Stimulated activated CD8-positive, alpha-beta memory T cell treated with anti-CD3 and anti-CD28 coated beads, Interleukin-4, amount 100 ng/mL, for 1 hour (primary cell): ENCODE measurements at places on chromosomes 1 and 21.

GRCh38 chr21:37700641-37701202 is 215.5 kb downstream of the KCNJ6 start:
- no peak for DNase-seq

DNA sequence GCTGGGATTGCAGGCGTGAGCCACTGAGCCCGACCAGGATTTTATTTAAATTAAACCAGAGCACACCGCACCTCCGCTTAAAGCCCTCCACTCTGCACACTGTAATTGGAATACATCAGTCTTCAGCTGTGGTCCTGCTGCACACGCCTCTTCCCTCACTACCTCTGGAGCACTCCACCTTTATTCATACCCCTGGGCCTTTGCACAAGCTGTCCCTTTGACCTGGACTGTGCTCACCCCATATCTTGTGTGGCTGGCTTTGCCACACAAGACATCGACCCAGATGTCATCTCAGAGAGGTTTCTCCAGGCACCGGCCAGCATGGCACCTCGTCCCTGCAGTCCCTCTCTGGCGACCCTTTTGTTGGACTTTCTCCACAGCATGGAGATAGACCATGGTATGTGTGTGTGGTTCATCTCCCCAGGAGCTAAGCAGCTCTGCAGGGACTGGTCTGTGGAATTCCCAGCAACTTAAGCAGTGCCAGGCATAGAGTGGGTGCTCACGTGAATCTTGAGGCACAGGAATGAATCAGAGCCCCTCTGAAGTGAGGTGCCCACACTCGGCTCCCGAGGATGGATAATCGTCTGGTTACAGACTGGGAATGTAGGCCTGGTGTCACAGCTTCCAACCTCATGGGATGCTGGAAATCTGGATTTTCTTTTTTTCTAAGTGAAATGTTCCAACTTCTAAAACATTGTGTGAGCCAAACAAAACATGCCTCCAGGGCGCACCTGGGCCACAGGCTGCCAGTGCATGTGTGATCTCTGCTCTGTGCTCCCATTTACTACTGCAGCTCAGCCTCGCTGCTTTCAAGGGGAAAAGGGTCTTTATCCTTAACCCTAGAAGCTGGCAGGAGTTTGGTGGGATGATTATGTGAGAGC is 61.9 kb downstream of the EVA1C start:
- no peak for DNase-seq

DNA sequence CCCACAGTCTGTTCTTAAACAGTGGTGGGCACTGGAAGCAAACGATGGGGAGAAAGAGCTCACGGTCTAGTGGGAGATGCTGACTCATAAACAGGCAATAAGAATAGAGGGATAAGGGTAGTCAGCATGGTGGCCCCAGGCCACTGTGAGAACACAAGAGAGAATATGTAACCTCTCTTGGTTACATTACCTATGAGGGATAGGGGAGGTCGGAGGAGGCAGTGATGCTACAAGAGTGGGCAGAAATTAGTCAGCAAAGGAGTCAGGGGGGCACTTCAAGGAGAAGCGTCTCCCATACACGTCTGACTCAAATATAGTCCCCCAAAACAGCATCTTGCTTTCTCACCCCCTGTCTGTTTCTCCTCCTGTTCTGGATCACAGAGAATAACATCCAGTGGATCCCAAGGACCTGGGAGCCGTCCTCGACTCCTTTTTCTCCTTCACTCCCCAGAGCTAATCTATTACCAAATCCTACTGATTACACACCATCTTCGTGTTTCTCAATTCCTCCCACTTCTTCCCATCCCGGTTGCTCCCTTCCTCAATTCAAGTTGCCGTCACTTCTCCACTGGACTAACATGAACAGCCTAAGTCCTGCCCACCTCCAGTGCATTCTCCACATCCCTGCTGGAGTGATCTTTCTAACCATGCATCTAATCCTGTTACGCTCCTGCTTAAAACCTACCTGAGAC is 2.1 kb downstream of the SLAMF8 start:
- no peak for DNase-seq

DNA sequence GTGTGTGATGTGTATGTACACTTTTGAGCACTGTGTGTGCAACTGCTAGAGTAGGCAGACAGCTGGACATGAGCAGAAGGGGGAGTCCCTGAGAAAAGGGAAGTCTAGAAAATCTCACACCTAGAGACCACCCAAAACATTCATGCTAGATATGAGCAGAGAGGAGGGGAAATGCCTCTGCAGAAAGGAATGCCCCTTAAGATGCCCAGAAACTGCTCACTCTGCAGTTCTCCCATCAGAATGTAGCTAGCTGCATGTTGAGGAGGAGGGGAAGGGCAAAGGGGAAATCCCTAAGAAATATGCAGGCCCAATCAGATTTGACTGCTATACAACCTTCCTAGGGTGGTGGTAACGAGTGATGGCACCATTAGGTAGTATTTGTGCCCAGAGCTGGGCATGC is 31.8 kb upstream of the MAGOH start:
- no peak for DNase-seq

DNA sequence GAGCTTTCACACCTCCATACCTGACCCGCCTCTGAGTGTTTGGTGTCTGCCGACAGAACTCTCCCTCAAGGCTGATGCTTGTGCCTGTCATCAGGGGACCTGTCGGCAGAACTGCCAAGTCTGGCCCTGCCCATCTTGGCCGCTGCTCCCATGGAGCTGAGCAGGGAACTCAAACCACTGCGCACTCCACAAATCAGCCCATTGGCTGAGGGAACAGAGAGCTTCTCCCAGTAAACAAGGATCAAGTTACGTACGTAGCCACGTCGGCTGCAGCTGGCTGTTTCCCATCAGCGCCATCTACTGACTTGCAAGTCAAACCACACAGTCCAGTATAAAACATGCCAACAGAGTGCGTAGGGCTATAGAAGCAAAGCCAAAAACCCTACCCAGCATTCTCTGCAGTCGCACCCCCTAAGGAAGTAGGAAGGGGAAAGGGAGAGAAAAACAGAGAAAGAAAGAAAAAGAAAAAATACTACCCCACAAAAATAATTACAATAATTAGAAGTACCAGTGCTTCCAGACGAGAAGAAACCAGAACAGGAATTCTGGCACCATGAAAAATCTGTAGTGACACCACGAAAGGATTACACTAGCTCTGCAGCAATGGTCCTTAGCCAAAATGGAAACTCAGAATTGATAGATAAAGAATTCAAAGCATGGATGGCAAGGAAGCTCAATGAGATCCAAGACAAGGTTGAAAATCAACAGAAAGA is 13.1 kb downstream of the KRTAP13-1 start:
- DNase-seq, result no peak

GRCh38 chr1:151011154-151011850 is 3.1 kb downstream of the PRUNE1 start:
- no peak for DNase-seq

DNA sequence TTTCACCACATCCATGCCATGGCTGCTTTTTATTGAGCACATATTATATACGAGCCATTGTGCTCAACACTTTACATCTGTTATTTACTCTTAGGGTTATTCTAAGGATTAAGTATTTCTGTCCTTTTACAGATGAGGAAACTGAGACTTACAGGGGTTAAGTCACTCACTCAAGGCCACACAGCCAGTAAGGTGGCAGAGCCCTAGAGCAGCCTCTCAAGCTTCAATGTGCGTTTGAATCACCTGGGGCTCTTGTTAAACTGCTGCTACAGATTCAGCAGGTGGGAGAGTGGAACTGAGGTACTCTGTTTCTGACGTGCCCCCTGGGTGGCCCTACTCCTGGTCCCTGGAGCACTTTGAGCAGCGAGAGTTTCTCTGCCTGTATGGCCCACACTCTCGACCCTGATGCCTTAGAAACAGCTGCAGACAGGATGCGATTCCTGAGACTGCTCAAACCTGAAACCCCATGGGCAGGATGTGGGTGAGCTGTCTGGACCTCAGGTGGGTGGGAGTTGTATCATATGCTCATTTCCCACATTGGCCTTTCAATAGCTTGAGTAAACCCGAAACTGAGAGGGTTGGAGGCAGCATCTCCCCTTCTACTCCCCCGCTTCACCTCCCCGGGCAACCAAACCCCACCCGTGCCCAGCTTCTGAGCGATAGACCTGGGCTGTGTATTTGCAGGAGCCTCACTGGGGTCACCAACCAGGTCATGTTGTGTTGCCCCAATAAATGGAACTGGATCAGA is 59.3 kb downstream of the MAN1C1 start:
- peak; percentile 35 for DNase-seq

- DNase-seq, result no peak
Measured at GRCh38 chr21:46254208-46254975, 25.8 kb upstream of the LSS start.

DNA sequence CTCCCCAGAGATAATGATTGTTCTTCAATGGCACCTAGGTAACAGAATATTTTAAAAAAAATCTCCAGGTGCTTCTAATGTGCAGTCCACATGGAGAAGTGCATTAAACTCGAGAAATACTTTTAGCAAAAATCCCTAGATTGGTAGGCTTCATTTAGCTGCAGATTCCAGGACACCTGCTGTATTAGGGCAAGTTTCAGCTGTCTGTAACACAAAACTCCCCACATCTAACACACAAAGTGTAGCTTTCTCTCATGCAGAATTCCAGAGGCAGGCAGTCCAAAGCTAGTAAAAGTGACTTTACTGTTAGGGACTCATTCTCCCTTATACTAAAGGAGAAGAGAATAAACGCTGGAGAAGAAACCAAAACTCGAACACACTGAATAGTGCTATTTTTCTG is 1414.3 kb upstream of the B3GALT2 start:
- DNase-seq, result no peak

DNA sequence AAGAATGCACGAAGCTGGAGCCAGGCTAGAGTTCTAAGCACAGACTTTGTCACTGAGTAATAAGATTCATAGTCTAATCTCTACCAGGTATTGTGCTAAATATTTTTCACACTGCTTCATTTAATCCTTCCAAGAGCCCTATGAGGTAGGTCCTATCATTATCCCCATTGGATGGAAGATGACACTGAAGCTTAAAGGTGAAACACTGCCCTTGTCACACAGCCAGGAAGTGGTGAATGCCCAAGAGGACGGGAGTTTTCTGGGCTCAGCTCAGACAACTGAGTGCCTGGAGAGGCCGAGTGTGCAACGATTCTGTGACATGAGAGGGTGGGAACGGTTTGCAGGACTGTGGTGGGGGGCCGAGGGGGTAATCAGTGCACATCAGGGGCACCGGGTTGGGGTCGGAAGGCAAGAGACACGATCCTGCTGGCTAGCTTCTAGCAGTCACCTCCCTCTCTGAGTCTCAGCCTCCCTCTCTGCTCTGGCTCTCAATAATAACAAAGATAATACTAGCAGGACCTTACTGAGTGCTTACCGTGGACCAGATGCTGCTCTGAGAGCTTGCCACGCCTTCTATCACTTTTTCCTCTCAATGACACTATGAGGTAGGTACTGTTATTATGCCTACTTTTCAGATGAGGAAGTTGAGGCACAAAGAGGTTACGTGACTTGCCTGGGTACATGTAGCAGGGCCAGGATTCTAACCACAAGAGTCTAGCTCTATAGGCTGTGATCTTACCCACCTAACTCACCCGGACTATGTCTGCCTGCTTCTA is 12.4 kb downstream of the KCNQ4 start:
- DNase-seq, result no peak

DNA sequence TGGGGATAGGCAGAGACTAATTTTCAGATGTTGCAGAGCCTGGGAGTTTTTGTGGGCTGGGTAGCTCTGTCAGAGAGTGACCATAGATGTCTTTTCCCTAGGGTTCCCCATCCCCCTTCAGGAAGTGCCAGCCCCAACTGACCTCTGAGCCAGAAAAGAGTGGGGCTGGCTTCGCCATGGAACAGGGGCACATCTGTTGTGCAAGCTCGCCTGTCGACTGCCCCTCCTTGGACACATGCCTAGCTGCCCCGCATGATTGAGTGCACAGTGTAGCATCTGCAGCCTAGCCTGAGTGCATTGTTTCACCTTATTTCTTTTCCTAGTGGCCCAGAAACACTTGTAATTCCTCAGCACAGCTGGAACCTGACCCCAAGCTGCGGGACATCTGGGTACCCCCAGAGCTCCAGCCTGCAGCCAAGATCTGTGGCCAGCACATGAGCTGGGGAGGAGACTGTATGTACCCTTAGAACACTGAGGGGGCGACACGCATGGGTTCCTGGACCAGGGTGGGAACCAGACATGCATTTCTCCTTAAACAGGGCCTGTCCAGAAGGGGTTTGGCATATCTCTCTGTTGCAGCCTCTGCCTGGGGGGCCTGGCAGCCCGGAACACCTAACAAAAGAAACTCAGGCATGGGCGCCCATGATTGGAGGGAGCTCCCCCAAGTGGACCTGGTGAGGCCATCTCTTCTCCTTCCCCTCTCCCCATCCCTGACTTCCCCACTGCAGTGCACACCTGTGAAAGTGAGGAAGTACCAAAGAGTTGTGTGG is 55.2 kb downstream of the SYT14 start:
- DNase-seq, result no peak

DNA sequence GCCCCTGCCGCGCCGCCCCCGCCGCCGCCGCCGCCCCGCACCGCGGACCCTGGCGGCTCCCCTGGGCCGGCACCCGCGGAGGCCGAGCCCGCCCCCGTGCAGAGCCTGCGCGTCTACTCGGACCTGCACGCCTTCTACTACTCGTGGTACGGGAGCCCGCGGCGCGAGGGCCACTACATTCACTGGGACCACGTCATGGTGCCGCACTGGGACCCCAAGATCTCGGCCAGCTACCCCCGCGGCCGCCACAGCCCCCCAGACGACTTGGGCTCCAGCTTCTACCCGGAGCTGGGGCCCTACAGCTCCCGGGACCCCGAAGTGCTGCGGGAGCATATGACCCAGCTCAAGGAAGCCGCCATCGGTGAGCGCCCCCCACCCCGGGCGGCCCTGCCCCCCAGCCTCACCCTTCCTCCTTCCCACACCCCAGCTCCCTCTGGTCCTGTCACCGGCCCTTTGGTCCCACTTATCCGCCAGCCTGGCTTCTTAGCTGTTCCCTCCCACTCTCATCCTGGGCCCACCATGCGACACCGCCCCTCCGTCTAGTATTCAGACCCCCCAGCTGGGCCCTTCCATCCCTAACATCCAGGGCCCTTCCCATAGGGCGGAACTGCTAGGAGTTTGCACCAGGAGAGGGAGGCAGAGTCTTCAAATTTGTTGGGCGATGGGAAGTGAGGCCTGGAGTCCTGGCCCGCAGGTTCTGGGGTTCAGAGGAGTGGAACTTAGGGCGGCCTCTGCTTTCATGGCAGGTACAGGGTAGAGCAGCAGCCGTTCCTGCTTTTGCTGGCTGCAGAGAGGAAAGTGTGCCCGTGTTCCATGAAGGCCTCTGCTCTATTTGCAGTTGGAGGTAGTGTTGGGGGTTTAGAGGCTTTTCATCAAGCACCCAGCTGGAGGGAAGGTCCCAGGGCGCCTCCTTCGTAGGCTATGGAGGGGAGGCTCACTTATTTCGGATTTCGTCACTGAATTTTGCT is 1.0 kb downstream of the MANEAL start:
- DNase-seq, result no peak

GRCh38 chr1:212485913-212486618 is 53.3 kb downstream of the NENF start:
- no peak for DNase-seq
